ENCODE measurements at places on chromosomes 12 and 14.

- no peak for DNase-seq
These were observed 305.5 kb upstream of the FKBP4 start for GRCh38 chr12:2489275-2489674.

DNA sequence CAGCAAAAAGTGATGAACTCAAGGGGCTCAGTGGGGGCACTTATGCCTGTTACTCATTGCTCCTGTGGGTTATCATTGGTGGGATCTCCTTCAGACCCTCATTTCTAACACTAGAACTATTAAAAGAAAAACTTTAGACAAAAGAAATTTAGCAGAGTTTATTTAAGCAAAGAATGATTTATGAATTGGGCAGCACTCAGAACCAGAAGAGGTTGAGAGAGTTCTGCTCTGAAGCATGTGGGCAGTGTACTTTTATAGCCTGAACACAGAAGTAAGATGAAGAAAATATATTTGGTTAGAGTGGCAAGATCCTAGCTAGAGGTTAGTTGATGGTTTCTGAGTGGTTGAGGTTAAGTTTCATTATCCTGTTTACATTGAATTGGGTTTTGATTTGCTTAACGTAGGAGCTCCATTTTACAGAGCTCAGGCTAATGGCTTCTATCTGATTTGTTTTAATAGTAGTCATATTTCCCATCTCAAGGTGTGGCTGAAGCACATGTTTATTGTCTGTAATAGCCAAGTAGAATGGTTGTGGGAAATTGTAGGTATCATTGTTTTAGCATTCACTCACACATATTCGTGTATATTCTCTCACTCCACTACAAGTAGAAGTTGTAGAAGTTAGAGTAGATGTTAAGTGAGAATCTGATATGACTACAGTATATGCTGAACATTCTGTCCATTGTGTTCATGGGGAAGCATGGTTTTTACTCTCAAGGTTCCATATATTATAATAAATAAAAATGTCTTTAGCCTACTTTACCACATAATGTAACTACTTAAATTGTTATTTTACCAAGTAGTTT, 27.6 kb downstream of the LEMD3 start:
- no peak for DNase-seq

- no peak for DNase-seq
These were observed 4.9 kb upstream of the MRPL52 start for GRCh38 chr14:22824711-22825359.

DNA sequence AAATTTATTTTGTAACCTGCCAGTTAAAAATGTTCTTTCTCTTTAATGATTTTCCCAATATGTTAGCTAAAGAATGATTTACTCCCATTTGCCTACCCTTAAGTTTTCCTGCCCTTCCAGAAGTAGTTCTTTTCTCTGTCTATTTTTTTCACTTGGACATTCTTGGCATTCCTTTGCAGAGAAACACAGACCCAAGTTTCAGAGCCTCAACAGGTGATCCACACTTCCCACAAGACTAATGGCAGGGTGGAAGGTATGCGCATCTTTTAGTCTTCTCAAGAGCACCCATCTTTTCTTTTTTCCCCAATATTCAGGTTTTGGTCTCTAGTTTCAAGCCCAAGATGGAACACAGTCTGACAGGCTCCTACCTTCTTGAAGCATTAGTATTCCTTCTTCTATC, 420.7 kb downstream of the ADAMTS20 start:
- DNase-seq = no peak

Data from NCI-H526 (cell line).